Stimulated activated CD4-positive, alpha-beta T cell treated with anti-CD3 and anti-CD28 coated beads, Interleukin-4, amount 100 ng/mL, for 48 hours (primary cell): ENCODE measurements at places on chromosomes 16 and 17.
A peak's percentile ranks its signal among the peaks of the same experiment; 100 is the strongest.

DNA sequence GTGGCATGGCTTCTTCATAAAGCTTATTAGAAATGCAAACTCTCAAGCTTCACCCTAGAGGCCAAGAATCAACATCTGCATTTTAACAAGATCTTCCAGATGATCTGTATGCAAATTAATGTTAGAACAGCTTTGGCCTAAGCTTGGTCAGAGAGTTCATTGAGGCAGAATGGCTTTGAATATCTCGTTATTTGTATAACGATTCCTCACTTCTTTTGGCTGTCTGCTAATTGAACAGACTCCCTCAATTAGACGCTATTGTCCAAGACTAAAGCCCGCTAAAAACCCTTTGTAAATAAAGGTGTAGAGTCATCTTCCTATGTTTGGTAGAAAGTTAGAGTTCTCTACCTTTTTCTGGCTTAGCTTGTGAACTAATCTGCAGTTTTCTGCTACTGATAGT, 1453.7 kb downstream of the CDH8 start:
- DNase-seq: no peak

DNA sequence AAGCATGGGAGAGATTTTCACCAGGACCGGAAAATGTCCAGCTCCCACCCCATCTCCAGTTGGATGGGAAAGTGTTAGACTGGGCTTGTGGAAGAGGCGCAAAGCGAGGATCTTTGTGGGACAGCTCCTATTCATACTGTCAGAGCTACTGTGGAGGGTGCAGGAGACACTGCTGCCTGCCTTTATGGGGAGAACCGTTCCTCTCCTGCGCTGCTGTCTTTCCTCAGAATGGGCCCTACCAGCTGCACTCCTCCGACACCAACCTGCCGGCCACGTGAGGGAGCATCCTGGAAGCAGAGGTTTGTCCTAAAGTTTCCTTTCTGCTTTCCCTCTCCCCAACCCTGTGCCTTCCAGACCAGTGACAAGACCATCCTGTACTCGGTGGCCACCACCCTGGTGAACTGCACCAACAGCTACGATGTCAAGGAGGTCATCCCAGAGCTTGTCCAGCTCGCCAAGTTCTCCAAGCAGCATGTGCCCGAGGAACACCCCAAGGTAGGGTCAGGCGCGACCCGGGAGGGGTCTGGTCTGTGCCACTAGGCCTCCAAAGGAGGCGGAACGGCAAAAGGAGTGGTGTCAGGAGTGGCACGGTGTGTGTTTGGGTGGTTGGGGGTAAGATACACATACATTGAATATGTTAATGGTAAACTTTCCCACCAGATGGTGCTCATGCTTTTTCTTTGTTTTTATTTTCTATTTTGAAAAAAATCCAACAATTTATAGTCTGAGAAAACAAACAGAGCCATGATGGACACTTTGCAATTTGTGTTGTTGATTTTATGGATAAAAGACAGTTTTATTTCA, 23.0 kb downstream of the SLC35G3 start:
- no peak for DNase-seq

- no peak for DNase-seq
These were observed 151.2 kb upstream of the TBX2 start for GRCh38 chr17:61248399-61248798.

GRCh38 chr17:75346906-75347305, 57.7 kb upstream of the SLC25A19 start:
- peak; percentile 31 for DNase-seq

DNA sequence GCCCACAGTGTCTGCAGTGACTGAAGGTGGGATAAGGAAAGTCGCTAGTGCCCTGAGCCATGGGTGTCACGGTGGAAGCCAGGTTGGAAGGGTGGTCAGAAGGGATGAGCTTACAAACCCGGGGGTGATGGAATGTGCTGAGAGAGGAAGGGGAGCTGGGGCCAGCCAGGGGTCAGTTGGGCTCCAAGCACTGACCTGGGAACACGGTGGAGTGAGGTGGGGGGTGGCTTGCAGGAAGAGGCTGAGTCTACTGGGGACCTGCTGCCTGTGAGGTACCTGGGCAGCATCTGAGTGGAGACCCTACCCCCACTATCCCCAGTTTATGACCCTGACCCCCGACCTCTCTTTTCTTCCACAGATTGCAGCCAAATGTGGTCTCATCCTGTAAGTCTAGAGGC, 3.1 kb downstream of the TMEM92 start:
- no peak for DNase-seq

DNA sequence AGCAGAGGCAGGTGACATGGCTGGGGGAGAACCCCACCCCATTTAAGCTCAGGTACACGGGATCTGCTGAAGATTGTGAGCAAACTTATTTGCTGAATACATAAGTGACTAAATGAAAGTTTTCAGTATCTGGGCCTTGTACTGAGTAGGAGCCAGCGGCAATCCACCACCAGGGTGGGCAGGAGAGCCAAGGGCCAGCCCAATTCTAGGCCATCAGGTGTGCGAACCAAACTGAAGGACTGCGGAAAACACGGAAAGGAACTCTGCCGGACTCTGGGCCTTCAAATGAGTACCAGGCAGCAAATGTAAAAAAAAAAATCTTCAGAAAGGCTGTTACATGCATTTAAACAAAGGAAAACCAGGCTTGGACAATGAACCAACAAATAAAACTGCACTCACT, 19.7 kb downstream of the ARHGAP17 start:
- no peak for DNase-seq

GRCh38 chr17:45116434-45117016, 15.8 kb downstream of the PLCD3 start:
- DNase-seq: no peak

DNA sequence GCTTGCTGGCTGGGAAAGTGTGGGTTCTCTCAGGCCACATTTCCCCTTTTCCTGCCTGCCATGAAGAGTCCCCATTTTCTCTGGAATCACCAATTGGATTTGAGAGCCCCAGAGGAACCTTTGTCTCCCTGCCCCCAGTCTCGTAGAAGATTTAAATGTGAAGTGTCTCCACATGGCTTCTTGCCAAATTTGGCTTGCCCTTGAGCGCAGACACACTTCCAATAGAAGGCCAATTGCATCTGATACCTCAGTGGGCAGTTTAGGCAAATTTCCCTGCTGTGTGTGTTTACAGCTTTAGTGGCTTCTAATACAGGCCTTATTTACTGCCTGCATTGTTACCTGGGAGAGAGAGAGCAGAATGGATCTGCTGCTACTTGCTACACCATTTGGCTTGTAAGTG, 29.7 kb downstream of the CDK5R1 start:
- DNase-seq: no peak

- DNase-seq: no peak
These were observed 466.3 kb downstream of the SOX9 start for GRCh38 chr17:72587156-72587555.

GRCh38 chr17:72531729-72532128, 410.9 kb downstream of the SOX9 start:
- no peak for DNase-seq

DNA sequence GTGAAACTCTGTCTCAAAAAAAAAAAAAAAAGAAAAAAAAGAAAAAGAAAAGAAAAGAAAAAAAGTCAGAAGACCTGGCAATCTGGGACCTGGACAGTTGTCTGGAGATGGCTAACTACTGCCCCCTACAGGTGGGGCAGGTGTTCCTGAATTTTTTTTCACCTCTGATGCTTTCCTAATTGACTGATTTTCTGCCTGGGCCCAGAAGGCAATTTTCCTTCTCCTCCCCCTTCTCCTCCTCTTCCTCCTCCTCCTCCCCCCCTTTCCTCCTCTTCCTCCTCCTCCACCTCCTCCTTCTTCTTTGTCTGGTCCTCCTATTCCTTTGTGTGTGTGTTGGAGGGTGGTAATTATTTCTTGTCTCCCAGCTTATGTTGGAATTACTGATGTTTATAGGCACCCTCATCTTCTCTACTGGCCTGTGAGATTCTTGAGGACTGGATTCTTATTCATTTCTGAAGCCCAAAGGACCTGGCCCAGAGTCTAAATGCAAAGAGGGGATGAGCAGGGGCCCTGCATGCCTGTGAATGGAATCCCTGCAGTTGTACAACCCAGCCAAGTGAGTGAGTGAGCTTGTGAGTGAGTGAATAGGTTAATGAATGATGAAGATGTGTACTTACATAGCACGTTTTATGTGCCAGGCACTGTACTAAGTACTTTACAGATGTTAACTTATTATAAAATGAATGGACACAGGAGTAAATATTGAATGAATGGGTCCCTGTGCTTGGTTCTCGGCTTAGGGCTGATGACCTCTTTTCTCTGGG, 26.9 kb downstream of the IRX5 start:
- no peak for DNase-seq

DNA sequence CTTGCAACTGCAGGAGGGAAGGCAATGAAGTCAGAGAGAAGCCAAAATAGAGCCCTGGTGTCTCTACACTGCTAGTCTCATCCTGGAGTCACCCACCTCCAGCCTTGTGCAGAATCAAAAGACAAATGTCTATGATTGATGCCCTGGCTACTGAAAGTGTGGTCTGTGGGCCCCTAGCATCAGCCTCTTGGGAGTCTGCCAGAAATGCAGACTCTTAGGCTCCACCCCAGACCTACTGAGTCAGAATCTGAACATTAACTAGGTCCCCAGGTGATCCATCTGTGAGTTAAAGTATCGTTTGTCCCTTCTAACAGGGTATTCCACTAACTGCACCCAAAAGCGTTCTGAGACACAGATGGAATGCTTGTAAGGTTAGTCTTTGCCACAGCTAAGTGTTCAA, 21.2 kb downstream of the EARS2 start:
- no peak for DNase-seq

GRCh38 chr17:59510611-59511010, 54.8 kb upstream of the DHX40 start:
- no peak for DNase-seq

DNA sequence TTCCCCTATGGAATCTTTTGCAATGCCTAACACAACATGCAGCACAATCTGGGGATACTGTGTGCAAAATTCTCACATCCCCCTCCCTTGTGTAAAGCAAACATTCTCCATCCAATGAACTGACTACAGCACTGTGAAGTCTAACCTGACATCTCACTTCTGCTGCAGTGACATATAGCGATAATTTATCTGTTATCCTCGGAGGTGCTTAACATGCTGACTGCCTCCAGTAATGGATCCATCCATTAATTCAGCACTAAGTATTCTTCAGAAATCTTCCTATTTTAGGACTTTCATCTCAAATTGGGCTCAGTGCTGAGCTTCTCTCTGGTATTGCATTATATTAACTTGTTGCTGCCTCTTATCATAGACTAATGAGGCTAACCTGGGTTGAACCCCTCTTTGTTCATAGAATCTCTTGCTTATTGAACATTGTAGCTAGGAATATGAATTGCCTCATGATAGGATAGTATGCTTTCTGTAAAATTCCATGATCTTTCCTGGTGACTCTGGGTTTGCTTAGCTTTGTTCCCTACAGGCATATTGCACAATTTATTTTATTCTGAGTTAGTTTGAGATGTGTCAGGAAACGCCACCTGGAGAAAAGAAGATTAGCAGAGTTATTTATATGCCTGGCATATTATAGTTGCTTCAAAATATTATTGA, 187.9 kb downstream of the CNTNAP4 start:
- no peak for DNase-seq
